ENCODE measurements at places on chromosomes 7 and 10. TPM values are rescaled to one million over a fixed set of nuclear protein-coding genes. Genes with fewer than 3 reads are reported as not detected.

Gene CHAT
- not detected for total RNA-seq

Gene OPN4
- total RNA-seq, result not detected

Gene DGKI
- total RNA-seq, result 0.52 TPM

DNA sequence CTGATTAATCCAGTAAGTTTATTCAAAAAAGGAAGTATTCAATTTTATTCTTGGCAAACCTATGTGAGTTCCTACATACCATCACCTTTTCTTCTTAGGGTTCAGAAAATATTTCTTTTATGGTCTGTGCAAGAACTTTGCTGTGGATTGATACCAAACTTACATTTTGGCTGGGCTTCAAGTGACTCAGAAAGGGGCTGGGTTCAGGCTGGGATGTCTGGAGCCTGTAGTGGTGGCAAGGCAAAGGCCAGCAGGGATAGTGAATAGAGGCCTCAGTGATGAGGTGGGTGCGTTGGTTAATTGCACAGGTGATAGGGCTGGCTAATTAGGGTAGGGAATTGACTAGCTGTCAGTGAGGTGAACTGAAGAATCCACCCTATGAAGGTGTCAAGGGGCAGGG lies 40.2 kb upstream of the ATXN7L1 start:
- DNase-seq, result no peak
- H3K27ac ChIP-seq, result no peak overlapping the region
- no peaks in the 10 kb centered on the region for H3K4me1 ChIP-seq
- no peaks in the 10 kb centered on the region for H3K27me3 ChIP-seq
- no peak overlapping the region for H3K4me3 ChIP-seq
- H3K36me3 ChIP-seq, result no peaks in the 10 kb centered on the region

DNA sequence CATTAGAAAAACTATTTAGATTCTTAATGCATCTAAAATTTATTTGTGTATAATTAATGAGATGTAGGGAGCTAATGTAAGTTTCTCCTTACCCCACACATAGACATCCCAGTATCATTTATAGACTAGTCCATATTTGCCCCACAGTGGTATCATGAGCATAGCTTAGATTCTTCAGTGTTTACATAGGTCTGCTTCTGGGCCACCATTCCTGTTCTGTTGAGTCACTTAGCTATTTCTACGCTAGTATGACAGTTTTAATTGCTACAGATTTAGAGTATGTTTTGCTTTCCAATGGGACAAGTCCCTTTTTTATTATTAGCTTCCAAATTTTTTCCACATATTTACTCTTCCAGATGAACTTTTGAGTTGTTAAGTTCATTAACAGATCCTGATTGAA lies 69.4 kb downstream of the MCMBP start:
- DNase-seq, result no peak
- H3K4me3 ChIP-seq, result no peak overlapping the region
- no peaks in the 10 kb centered on the region for H3K27me3 ChIP-seq
- no peaks in the 10 kb centered on the region for H3K36me3 ChIP-seq

- H3K27me3 ChIP-seq, result no peaks in the 10 kb centered on the region
- peaks cover 4% of the 10 kb centered on the region for H3K4me1 ChIP-seq
- no peak overlapping the region for H3K27ac ChIP-seq
- no peak overlapping the region for H3K4me3 ChIP-seq
Observed at GRCh38 chr10:122551450-122551849, 9.1 kb upstream of the DMBT1 start.

DNA sequence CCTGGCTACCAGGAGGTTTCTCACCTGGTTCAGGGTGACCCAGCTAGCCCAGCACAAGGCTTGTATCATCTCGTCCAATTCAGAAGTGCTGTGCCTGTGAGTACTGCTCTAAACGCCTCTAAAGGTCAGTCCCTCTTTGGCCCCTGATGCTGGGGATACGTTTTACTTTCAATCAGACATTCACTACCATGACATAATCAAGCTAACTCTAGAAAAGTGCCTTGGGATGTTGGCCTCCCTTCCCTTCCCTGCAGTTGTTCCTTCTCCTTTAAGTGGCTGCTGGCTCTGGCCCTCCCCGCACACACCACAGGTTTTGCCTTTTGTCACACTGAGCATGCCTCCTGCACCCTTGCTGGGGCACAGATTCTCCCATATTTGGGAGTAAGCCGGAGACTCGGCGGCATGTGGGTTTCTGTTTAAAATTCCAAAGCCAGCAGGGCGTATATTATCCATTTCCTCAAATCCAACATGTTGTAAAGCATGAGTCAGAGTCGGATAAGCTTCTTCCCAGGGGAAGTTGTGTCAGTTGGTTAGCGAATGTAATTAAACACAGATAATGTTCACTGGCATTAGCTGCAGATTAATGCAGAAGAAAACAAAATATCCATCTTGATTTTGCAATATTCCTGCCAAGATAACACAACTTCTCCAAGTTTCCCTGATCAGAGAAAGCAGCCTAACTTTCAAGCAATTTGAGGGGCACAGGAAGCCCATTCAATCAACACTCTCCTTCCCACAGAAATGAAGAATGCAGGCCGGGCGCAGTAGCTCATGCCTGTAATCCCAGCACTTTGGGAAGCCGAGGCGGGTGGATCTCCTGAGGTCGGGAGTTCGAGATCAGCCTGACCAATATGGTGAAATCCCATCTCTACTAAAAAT lies 31.8 kb upstream of the VCL start:
- H3K27ac ChIP-seq, result peak overlapping the region; percentile 89
- peaks cover 34% of the 10 kb centered on the region for H3K4me1 ChIP-seq
- H3K36me3 ChIP-seq, result no peaks in the 10 kb centered on the region
- H3K27me3 ChIP-seq, result no peaks in the 10 kb centered on the region

DNA sequence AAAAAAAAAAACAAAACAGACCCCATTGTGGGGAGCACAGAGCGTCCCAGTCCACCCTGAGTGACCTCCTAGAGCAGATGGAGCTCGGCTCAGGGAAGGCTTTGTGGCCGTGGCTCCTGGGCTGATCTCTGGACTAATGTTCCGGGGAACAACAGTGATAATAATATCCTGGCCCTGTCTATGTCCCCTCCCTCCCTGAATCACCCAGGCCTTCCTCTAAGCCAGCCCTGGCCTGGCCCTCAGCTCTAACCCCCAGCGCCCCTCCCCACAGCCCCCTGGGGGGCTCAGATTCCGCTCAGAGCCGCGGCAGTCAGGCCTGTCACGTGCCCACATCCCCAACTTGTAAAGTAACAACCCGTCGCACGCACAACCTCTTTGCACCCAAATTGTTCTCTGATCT lies 48.3 kb downstream of the MICALL2 start:
- H3K4me3 ChIP-seq, result no peak overlapping the region
- no peaks in the 10 kb centered on the region for H3K36me3 ChIP-seq
- H3K27me3 ChIP-seq, result peaks cover 12% of the 10 kb centered on the region
- no peak overlapping the region for H3K27ac ChIP-seq

- H3K4me3 ChIP-seq, result no peak overlapping the region
- H3K27me3 ChIP-seq, result no peaks in the 10 kb centered on the region
- no peak for DNase-seq
- no peak overlapping the region for H3K27ac ChIP-seq
- H3K4me1 ChIP-seq, result no peaks in the 10 kb centered on the region
- H3K36me3 ChIP-seq, result no peaks in the 10 kb centered on the region
Observed at GRCh38 chr10:121237718-121238117, 360.5 kb downstream of the FGFR2 start.

- no peak overlapping the region for H3K27ac ChIP-seq
- H3K36me3 ChIP-seq, result no peaks in the 10 kb centered on the region
- no peaks in the 10 kb centered on the region for H3K27me3 ChIP-seq
Observed at GRCh38 chr7:122006687-122007086, 133.7 kb downstream of the PTPRZ1 start.

- no peak overlapping the region for H3K27ac ChIP-seq
- no peaks in the 10 kb centered on the region for H3K27me3 ChIP-seq
- no peak for DNase-seq
- no peaks in the 10 kb centered on the region for H3K36me3 ChIP-seq
- peaks cover 10% of the 10 kb centered on the region for H3K4me1 ChIP-seq
Observed at GRCh38 chr10:44947371-44948152, 12.0 kb upstream of the RASSF4 start.

- H3K27me3 ChIP-seq, result no peaks in the 10 kb centered on the region
- H3K27ac ChIP-seq, result no peak overlapping the region
- H3K36me3 ChIP-seq, result no peaks in the 10 kb centered on the region
- no peak for DNase-seq
- H3K4me3 ChIP-seq, result no peak overlapping the region
- H3K4me1 ChIP-seq, result no peaks in the 10 kb centered on the region
Observed at GRCh38 chr7:10257438-10257837, 716.2 kb upstream of the PHF14 start.

GRCh38 chr10:99630991-99631390 lies 10.8 kb upstream of the SLC25A28 start:
- H3K4me1 ChIP-seq, result no peaks in the 10 kb centered on the region
- H3K4me3 ChIP-seq, result no peak overlapping the region
- no peak overlapping the region for H3K27ac ChIP-seq
- H3K27me3 ChIP-seq, result no peaks in the 10 kb centered on the region
- H3K36me3 ChIP-seq, result no peaks in the 10 kb centered on the region

GRCh38 chr10:116766837-116767634 lies 24.7 kb upstream of the HSPA12A start:
- no peaks in the 10 kb centered on the region for H3K36me3 ChIP-seq
- H3K27me3 ChIP-seq, result no peaks in the 10 kb centered on the region
- no peaks in the 10 kb centered on the region for H3K4me1 ChIP-seq
- DNase-seq, result no peak
- no peak overlapping the region for H3K4me3 ChIP-seq
- H3K27ac ChIP-seq, result no peak overlapping the region

- peak; percentile 16 for DNase-seq
- H3K4me1 ChIP-seq, result no peaks in the 10 kb centered on the region
- no peak overlapping the region for H3K4me3 ChIP-seq
- H3K27me3 ChIP-seq, result no peaks in the 10 kb centered on the region
- H3K36me3 ChIP-seq, result peaks cover 2% of the 10 kb centered on the region
Observed at GRCh38 chr10:50431133-50431532, 179.8 kb upstream of the ASAH2 start.

GRCh38 chr10:101780187-101780817 lies 2.9 kb downstream of the NPM3 start:
- peaks cover 33% of the 10 kb centered on the region for H3K27me3 ChIP-seq
- no peak overlapping the region for H3K27ac ChIP-seq
- H3K4me3 ChIP-seq, result no peak overlapping the region

DNA sequence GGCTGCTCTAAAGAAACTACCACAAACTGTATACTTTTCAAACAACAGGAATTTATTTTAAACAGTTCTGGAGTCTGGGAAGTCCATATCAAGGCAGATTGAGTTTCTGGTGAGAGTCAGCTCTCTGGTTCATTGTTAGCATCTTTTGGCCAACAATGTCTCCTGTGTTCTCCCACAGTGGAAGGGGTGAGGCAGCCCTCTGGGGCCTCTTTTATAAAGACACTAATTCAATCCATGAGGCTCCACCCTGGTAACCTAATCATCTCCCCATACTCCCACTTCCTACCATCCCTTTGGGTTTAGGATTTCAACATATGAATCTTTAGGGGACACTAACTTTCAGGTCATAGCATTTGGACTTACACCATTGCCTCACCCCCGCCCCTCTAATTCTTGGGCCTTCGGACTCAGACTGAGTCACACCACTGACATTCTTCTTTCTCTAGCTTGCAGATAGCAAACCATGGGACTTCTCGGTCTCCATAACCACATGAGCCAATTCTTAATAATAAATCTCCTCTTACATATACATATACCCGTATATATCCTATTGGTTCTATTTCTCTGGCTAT lies 64.3 kb upstream of the ANTXRL start:
- H3K4me1 ChIP-seq, result no peaks in the 10 kb centered on the region
- no peaks in the 10 kb centered on the region for H3K27me3 ChIP-seq
- H3K27ac ChIP-seq, result no peak overlapping the region

GRCh38 chr10:106952033-106952432 lies 212.5 kb downstream of the SORCS1 start:
- H3K27ac ChIP-seq, result no peak overlapping the region
- H3K27me3 ChIP-seq, result no peaks in the 10 kb centered on the region
- H3K36me3 ChIP-seq, result no peaks in the 10 kb centered on the region
- H3K4me3 ChIP-seq, result no peak overlapping the region
- DNase-seq, result no peak

DNA sequence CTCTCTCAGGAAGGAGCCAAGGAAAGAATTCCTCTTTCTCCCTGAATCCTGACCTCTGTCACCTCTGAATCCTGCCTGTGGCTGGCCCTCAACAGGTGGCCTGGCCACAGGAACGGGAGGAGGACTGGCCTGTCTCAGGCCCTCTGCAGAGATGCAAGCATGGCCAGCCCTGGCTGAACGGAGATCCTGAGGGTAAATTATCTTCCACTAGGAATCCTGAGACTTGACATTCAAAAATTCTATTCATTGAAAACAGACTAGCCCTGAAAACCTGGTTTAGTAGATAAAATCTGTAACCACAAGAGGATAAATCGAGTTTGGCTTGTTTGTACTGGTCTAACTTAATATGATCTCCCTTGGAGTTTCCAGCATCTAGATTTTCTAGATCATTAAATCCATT lies 579.3 kb downstream of the LRMDA start:
- H3K4me3 ChIP-seq, result no peak overlapping the region
- no peak overlapping the region for H3K27ac ChIP-seq
- no peaks in the 10 kb centered on the region for H3K4me1 ChIP-seq
- H3K36me3 ChIP-seq, result no peaks in the 10 kb centered on the region

- H3K27me3 ChIP-seq, result no peaks in the 10 kb centered on the region
- peaks cover 12% of the 10 kb centered on the region for H3K36me3 ChIP-seq
- H3K27ac ChIP-seq, result peak overlapping the region; percentile 43
- no peaks in the 10 kb centered on the region for H3K4me1 ChIP-seq
- H3K4me3 ChIP-seq, result no peak overlapping the region
- peak; percentile 81 for DNase-seq
Observed at GRCh38 chr10:323651-324293, 188.5 kb downstream of the ZMYND11 start.

GRCh38 chr10:15541376-15541775 lies 170.3 kb upstream of the FAM171A1 start:
- no peaks in the 10 kb centered on the region for H3K27me3 ChIP-seq
- no peaks in the 10 kb centered on the region for H3K4me1 ChIP-seq
- H3K27ac ChIP-seq, result no peak overlapping the region
- DNase-seq, result no peak
- no peaks in the 10 kb centered on the region for H3K36me3 ChIP-seq
- H3K4me3 ChIP-seq, result no peak overlapping the region

- no peaks in the 10 kb centered on the region for H3K4me1 ChIP-seq
- no peak overlapping the region for H3K27ac ChIP-seq
- no peaks in the 10 kb centered on the region for H3K27me3 ChIP-seq
Observed at GRCh38 chr7:50206453-50207250, 97.9 kb upstream of the IKZF1 start.

Measured in lung (tissue), 17 donors.